ENCODE measurements at places on chromosomes 1 and 21. TPM values are rescaled to one million over a fixed set of nuclear protein-coding genes. Genes with fewer than 3 reads are reported as not detected.

The COL8A2 gene
- total RNA-seq = 0.15 TPM

The PEX11B gene
- 29.3 TPM for total RNA-seq

The METTL18 gene
- 6.7 TPM for total RNA-seq

The CAPN9 gene
- not detected for total RNA-seq

The AHDC1 gene
- 29.5 TPM for total RNA-seq

The ACTL8 gene
- 1.4 TPM for total RNA-seq

The MAB21L3 gene
- not detected for total RNA-seq

The ERI3 gene
- 56.2 TPM for total RNA-seq

The TMEM82 gene
- not detected for total RNA-seq

The ACTA1 gene
- total RNA-seq = 0.15 TPM

The HRNR gene
- not detected for total RNA-seq

The PLCH2 gene
- total RNA-seq = 0.28 TPM

The IKBKE gene
- total RNA-seq = 7.7 TPM

The NLRP3 gene
- total RNA-seq = not detected

The B3GALT5 gene
- 0.19 TPM for total RNA-seq

The SAMD13 gene
- 0.39 TPM for total RNA-seq

The CA6 gene
- not detected for total RNA-seq

The RUNX1 gene
- 5.4 TPM for total RNA-seq

The BTF3L4 gene
- total RNA-seq = 34.0 TPM

The COL24A1 gene
- not detected for total RNA-seq

The ACOT11 gene
- 2.4 TPM for total RNA-seq

The SPOCD1 gene
- total RNA-seq = 4.4 TPM

The MNDA gene
- total RNA-seq = not detected

The CRYBG2 gene
- 1.6 TPM for total RNA-seq

The PRDM16 gene
- total RNA-seq = 0.09 TPM

The RNF223 gene
- total RNA-seq = 0.14 TPM

All from A549 treated with GW870086 at 1 μM for 4 hours (cell line).